ENCODE measurements at places on chromosomes 12 and 14.
A peak's percentile ranks its signal among the peaks of the same experiment; 100 is the strongest.

- DNase-seq, result no peak
These were observed 5.7 kb downstream of the MAP3K9 start for GRCh38 chr14:70803321-70804310.

DNA sequence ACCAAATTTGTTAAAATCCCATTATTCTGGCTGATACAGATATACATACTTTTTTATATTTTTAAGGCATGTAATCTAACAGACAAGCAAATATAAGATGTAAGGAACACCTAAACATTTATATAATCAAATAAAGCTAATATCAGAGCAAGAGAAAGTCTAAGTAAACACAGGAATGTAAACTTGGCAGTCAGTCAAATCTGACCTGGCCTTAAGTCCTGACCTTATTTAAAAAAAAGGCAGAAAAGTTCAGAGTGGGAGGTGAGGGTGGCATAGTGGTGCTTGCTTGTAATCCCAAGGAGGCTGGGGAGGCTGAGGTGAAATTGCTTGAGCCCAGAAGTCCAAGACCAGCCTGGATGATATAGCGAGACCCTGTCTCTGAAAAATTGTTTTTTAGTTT is 152.6 kb downstream of the DERA start:
- DNase-seq, result no peak

- DNase-seq, result no peak
These were observed 4.2 kb upstream of the LRR1 start for GRCh38 chr14:49594347-49595091.

GRCh38 chr14:50003213-50004021 is 110.5 kb downstream of the ARF6 start:
- peak; percentile 73 for DNase-seq

DNA sequence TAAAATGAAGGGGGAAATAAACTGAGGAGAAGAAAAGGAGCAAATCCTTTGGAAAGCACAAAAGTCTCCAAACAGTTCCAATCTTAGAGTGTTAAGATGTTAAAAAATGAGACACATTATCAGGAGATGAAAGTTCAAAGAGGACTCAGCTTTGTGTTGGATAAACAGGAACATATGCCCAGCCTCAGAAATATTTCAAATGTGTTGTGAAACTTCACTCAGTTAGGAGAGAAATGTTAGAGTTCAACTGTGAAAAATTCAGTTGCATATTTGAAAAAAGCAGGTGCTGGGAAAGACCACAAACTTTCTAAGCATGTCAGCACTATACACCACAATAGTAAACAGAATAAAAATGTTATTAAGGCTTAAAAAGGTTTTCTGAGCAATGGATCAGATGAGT is 136.8 kb upstream of the PRKD1 start:
- DNase-seq, result no peak

GRCh38 chr12:58249610-58250009 is 308.2 kb downstream of the ATP23 start:
- DNase-seq, result no peak

GRCh38 chr14:69096781-69097475 is 56.0 kb downstream of the DCAF5 start:
- no peak for DNase-seq

DNA sequence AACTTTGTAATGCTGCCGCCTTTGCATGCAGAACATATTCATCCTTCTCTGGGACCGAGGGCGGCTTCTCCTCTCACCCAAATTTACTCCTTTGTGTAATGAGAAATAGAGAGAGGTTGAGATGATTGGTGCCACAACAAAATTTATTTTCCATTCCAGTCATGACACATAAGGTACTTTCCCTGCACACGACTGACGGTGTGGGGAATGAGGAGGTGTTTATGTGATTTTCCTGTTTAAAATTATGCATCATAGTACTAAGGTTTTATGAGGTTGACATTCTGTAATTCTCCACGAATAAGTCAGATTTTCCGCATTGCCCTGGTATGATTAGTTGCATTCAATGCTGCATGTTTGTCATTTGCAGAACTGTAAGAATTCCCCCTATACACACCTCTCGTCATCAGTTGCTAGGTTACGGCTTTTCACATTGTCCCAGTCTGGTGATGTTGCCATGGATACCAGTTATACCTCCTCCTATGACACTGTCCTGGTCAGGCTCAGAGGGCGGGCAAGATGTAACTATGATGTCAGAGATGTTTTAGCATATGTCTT is 23.1 kb downstream of the BICDL1 start:
- DNase-seq, result peak; percentile 51

- DNase-seq, result no peak
These were observed 68.9 kb downstream of the ESR2 start for GRCh38 chr14:64225151-64225757.
